ENCODE measurements at places on chromosomes 3 and 15. TPM values are rescaled to one million over a fixed set of nuclear protein-coding genes. Genes with fewer than 3 reads are reported as not detected.

Gene EFL1
- total RNA-seq = 58.7 TPM

DNA sequence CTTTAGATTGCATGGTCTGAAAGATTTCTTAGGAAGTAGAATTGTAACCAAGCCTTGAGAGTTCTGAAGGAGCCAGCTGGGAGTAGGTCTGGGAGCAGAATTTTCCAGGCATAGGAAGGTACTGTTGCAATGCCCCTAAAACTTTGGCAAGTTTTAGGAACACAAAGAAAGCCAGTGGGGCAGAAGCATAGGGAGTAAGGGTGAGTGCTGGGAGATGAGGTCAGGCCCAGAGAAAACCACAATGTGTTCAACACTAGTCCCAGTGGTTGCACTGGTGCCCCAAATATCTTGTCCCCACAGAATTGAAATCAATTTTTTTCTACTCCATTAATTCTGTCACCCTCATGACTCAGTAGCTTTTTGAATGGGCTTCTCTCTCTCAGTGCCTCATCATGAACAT is 120.7 kb upstream of the GALNT15 start:
- no peak overlapping the region for H3K27ac ChIP-seq
- H3K4me1 ChIP-seq = 0 out of 2 replicates have a peak, but pooled peaks cover 5% of the 10 kb centered on the region
- no peak for DNase-seq
- no peaks in the 10 kb centered on the region for H3K27me3 ChIP-seq
- H3K4me3 ChIP-seq = no peak overlapping the region
- H3K36me3 ChIP-seq = no peaks in the 10 kb centered on the region

Gene HRG
- total RNA-seq = not detected

- H3K4me3 ChIP-seq = no peak overlapping the region
- H3K27me3 ChIP-seq = no peaks in the 10 kb centered on the region
- H3K4me1 ChIP-seq = no peaks in the 10 kb centered on the region
- H3K36me3 ChIP-seq = no peaks in the 10 kb centered on the region
Observed at GRCh38 chr3:197500812-197501211, 55.0 kb downstream of the BDH1 start.

DNA sequence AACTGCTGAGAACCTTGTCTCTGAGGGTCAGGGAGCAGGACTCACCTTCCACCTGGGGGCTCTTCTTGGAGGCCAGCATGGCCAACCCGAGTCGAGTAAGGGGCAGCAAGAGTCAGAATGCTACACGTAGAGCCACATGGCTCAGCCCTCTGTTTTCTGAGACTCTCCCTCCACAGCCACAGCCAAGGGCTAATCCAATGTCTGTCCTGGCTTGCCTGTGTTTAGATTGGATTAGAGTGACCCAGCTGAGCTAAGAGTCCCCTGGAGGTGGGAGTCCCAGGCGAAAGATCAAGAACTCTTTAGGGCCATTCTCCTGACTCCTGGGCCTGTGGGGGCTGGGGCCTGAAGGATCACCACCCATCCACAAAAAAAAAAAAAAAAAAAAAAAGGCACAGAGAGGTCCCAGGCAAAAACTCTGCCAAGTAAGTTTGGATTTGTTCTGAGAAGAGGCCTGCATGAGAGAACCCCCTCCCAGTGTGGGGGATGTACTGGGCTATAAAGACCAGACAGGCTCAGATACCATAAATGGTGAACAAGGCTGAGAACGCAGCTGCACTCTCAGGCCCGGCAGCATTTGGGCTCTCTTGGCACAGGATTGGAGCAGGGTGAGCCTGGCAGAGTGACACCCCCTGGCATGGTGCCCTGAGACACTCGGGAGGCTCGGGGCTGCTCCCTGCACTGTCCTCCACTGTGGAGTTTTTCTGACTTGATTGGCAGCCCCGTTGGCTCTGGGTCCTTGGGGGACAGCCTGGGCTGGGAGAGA is 88.0 kb upstream of the OSBPL11 start:
- DNase-seq = no peak
- H3K27ac ChIP-seq = no peak overlapping the region
- H3K4me1 ChIP-seq = no peaks in the 10 kb centered on the region
- H3K27me3 ChIP-seq = no peaks in the 10 kb centered on the region
- no peak overlapping the region for H3K4me3 ChIP-seq

Data from GM23338 (cell line).